Stimulated activated CD4-positive, alpha-beta T cell treated with anti-CD3 and anti-CD28 coated beads, Interleukin-1b, Interleukin-23, amount 100 ng/mL, for 1 hour (primary cell): ENCODE measurements at places on chromosomes 3 and 15.

DNA sequence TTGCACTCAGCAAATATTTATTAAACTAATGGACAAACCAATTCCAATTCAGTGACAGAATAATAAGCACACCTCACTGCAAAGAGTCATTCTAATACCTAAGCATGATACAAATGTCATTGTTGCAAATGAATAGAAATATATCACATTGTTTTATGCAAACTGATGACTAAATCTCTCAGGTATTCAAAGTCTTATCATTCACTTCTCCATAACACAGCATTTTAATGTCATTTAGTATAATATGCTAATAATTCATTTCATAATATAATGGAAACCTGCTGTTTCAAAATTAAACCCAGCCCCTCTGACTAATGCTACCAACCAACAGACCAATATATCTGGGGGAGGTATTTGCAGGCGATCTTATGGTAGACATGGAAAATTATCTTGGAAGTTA, 71.8 kb downstream of the FGF7 start:
- no peak for DNase-seq

DNA sequence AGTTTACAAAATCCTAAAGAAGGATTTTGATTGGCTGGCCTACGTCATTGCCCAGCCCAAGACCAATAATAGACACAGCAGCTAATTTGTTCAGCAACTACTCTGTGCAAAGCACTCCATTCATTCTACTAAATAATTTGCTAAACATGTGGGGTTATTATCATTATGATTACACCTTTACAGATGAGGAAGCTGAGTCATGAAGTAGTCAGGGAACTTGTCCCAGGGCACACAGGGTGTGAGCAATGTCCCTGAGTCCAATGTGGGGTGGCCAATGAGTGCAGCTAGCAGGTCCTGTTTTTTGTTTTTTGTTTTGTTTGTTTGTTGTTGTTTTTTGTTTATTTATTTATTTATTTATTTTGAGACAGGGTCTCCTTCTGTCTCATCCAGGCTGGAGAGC, 183.6 kb downstream of the ABHD5 start:
- DNase-seq: no peak

DNA sequence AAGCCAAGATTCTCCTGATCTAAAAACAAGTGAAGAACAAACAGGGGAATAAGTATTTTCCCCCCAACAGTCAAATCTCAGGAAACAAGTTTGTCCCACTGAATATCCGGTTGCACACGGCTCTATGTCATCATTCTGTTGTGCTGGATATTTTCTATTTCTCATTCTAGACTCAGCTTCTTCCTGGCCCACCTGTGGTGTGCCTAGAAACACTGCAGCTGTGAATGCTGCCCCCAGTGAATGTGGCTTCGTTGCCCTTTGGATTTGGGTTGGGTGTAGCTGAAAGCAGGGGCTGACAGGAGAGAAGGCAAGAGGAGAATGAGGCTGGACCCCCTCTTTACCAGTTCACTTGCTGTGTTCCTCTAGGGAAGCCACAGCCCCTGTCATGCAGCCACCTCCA, 181.2 kb upstream of the PROK2 start:
- no peak for DNase-seq

DNA sequence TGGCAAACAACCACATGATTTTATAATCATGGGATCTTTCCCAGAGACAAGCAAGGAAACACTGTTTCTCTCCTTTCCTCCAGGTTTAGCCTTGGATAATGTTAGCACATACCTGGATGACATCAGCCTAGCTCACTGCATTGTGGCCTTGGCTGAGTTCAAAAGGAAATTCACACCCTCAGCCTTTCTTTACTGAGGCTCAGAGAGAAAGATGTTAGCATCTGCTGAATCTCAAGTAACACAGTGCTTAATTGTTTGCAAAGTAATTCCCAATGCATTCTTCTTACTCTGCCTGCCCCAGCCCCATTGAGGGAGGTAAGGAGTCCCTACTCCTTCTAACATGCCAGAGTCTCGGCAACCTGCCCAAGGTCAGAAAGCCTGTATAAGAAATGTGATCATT, 432.2 kb upstream of the LMCD1 start:
- no peak for DNase-seq

- DNase-seq: no peak
Measured at GRCh38 chr15:36899696-36900095, 200.7 kb downstream of the MEIS2 start.

DNA sequence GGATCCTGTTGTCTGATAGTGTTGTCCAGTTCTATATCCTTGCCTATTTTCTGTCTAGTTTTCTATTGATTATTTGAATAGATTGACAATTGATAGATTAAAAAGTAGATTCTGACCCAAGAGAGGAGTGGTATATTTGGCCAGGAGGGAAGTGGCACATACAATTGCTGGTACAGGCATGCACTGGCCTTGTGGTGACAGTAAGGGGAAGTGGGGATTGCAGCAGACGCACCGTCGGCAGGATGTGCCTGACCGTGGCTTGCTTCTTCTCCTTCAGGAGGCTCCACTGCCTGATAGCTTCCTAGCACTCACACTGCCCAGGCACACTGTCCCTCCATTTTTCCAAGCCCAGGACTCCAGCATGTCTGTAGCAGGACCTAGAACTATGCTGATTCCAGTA, 10.5 kb downstream of the GABRG3 start:
- DNase-seq: no peak

DNA sequence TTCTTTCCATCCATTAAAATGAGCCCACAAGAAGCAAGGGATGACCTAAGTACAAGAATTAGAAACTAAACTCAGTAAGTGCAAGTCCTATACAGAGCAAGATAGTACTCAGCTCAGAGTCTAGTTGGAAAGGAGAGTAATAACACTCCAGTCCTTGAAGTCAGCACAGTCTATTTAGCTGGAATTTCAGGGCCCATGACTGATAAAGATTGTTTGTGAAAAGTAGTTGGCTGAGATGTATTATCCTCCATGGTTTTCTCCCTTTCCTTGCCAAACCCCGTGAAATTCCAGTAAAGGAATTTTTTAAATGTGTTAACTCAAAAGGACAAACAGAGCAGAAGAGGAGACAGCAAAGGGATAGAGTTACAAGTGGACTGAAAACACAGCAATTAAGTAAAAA, 127.2 kb upstream of the STT3B start:
- no peak for DNase-seq

DNA sequence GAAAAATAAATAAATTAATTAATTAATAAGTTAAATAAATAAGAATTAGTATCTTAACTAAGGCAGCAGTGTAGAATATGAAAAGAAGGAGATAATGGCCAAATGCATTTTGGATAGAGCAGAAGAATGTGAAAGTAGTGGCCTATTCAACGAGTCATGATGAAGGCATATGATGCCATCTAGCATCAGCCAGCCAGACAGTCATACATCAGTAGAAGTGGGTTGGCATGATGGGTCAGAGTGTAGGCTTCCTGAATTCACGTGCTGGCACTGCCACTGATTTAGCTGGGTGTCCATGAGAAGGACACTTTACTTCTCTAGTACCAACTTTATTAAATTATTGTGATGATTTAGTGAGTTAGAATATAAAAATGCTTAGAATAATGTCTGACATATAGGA, 256.1 kb upstream of the ARPP21 start:
- no peak for DNase-seq

GRCh38 chr3:40845447-40845846, 320.7 kb downstream of the ZNF621 start:
- DNase-seq: no peak

GRCh38 chr3:174101244-174101643, 703.7 kb downstream of the NLGN1 start:
- no peak for DNase-seq
